CD4-positive, alpha-beta T cell (primary cell): ENCODE measurements at places on chromosomes 7 and 10.
A peak's percentile ranks its signal among the peaks of the same experiment; 100 is the strongest.

- DNase-seq = peak; percentile 6
Measured at GRCh38 chr7:115368998-115369397, 447.1 kb downstream of the MDFIC start.

- DNase-seq = no peak
Measured at GRCh38 chr7:80235334-80235733, 100.7 kb downstream of the GNAI1 start.

DNA sequence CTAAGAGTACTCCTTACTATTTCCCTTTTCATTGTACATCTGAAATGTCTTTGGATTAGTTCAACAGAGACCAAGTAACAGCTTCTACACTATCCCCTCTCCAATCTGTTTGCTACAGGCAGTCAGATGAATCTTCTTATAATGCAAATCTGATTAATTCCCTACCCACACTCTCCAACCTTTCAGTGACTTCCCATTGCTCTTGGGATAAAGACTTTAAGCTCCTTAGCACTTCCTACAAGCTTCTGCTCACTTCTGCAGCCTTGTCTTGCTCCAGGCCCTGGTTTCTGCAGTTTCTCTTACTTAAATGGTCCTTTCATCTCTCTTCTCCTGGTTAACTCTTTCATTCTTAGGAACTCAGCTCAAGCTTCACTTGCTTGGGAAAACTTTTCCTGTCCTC, 65.2 kb upstream of the FEZF1 start:
- DNase-seq = no peak

DNA sequence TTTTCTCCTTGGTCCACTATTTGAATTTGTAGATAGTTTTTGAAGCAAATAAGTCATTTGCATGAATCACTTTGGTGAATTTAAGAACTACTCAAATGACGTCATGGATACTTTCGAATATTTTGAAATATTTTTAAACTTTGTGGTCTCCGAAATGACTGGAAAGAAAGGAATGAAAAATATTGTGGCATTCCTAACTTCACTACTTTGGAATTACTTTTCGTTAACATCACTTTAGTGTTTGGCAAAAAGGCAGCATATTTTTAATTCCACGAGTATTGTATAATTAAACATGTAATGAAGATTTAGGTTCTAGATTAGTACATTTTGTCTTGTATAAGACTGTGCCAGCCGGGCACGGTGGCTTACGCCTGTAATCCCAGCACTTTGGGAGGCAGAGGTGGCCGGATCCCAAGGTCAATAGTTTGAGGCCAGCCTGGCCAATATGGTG, 35.3 kb upstream of the ZRANB1 start:
- DNase-seq = no peak

- no peak for DNase-seq
Measured at GRCh38 chr7:46492466-46492865, 571.4 kb upstream of the IGFBP3 start.

- no peak for DNase-seq
Measured at GRCh38 chr10:57468894-57469432, 798.7 kb downstream of the IPMK start.

DNA sequence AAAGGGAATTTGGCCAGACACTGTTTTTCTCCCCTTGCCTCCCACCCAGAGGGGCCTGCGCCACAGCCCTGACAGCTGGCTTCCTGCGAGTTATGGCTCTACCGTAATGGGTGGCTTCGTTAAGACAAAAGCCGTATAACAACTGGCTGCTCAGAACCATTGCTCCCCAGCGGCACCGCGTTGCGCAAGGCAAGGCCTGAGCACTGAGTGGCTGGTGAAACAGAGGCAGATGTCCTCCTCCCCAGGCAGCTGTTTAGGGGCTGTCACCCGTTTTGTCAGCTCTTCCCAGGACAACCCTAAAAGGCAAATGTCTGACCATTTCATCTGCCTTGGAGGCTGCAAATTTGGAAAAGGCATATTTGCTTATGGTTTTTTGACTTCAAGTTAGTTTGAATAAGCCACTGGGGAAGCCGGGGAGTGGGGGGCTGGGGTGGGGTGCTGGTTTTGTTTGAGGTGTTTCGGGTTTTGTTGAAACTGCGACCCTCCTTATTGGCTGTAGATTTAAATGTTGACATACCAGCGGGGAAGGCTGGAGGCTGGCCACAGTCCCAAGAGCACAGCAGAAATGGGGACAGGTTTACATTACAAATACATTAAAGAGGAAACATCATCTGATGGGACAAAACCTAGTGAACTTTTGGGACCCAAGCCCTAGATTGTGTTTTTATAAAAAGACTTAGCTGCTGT, 681 bp upstream of the SPOCK2 start:
- peak; percentile 41 for DNase-seq

DNA sequence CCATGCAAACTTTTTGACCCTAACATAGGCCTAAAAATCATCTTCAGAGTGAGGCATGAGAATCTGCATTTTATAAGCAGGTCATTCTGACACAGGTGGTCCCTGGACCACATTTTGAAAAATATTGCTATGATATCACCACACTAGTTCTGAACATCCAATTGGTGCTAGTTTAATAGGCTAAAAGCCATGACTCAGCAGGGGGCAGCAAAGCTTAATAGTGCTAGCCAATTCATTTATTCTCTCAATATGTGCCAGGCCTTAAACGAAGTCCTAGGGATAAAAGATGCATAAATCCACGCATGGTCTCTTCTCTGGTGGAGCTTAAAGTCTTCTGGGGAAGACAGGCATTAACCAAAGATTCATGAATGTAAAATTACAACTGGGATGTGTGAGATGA, 10.2 kb upstream of the SLC25A28 start:
- DNase-seq = peak; percentile 19

DNA sequence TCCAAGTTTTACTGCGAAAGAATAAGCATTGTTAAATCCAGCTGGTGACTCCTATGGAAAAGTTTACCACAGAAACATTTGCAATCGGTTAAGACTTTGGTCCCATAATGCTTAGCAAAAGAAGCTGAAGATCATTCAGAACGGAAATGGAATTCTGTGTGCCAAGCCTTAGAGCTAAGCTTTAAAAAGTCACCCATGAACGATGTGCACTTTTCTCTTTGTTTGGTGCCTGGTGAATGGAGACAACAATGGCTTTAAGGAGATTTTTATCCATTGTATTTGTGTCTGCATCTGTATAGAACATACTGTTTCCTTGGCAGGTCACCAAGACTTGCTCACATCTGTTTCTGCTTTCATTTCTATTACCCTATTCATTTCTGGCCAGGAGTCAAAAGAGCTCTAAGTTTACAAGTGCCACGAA, 26.3 kb upstream of the COL1A2 start:
- DNase-seq = no peak

- no peak for DNase-seq
Measured at GRCh38 chr7:103073989-103074518, 542 bp downstream of the FBXL13 start.

DNA sequence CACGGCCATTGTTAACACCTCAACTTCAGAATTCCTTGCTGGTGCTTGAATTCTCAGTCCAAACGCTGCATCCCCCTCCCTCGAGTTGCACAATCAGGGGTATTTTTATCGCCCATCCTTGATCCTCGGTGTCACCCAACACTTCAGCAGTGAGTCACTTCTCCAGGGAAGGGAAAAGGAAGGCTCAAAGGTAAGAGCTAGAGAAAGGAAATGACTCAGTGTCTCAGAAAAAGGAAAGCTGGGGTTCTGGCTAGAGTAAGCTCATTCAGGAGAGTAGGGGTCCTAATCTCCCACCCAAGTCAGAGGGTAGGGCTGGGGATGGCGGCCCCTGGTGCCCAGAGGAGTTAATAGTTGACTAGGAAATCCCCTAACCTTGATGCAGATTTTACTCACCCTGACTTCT, 39.8 kb upstream of the TRIM8 start:
- DNase-seq = no peak

DNA sequence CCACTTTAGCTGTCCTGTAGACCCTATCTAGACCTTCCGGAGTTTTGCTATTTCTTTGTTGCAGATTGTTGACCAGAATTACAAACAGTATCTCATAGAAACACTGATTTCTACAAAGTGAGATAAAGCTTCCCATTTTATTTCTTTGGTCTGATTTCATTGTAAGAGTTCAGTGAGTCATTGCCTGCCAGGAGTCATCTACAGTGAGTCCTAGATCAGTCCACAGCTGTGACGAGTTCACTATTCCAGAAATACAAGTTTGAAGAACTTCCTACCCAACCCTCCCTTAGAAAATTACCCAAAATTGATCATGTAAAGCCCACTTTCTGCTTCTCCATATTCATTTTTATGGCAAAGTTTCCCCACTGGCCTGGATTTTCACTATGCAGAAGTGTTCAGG, 905.5 kb downstream of the CNTNAP2 start:
- no peak for DNase-seq

DNA sequence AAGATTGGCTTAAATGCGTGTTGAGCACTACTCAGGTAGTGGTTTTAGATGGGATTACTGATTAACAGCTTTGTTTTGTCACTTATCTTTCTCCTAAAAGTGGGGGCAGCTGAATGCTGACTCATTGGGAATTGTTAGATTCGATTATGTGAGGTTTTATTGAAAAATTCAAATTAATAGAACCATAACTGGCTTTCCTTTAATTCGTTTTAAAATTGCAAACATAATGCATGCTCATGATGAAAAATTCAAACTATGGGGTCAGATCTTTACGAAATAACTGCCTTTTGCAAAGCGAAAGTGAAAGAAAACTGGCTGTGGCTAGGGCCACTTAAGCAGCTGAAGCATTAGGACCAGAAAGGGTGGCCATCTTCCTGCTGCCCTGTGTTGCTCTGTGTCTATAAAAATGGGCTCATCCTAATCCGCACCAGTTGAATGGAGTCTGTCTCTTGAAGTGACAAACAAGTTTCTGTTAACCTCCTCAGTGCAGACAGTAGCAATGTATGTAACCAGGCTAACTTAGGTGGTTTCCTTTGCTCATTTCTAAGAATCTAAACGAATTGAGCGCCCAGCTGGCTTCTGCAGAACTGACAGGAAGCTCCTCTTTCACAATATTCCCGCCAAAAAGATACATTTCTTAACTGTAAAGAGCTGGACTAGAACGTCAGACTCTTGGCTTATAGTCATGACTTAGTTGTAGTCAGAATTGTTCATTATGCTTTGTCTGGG, 27.8 kb downstream of the DENND10 start:
- DNase-seq = peak; percentile 3

DNA sequence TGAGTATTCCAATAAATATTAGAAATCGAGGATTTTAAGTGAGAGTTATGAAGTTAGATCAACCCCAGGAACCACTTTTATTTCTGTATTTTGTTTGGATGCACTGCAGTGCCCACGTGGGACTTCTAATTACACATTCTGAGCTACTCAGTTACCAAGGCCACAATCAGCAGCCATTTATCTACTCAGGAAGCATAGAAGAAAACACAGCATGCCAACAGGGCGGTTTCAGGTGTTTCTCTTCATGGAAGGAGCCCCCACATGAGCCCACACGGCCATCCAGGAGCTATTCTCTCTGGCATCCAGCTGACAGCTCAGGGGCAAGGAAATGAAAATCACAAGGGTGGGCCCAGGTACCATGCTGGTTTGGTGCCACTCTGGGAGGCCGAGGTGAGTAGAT, 266.5 kb upstream of the MKLN1 start:
- no peak for DNase-seq

DNA sequence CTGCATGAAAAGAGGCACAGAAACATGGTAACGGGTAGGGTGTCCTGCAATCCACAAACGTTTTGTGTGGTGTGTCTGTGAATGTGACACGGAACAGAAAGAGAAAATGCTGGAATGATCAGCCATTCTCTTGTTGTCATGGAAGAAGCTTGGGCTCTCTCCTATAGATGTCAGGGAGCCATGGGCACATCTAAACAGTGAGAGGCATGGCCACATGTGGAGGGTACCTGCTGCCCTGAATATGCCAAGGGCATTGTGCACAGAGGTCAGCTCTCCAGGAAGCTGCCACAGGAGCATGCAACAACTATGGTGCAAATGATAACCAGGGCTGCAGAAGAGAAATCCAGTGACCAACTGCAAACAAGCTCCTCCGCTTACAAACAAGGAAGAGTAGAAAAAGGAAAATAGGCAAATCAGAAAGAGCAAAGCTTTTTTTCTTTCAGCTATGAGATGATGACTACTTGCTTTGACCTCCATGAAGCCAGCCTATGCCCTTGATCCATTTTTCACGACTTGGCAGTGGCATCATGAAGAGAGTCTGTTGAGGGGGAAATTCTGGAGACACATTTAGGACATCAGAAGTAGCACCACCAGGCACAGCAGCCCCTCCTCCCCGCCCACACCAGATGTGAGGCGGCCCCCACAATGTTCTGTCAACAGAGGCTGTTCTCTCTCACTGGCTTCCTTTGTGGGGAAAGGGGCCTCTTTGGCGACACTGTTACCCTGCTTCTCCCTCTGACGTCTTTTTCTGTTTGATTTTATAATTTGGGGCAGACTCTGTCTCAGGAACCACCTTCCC, 4.8 kb upstream of the PDE1C start:
- DNase-seq = no peak

GRCh38 chr7:43242628-43243255, 130.3 kb downstream of the HECW1 start:
- DNase-seq = no peak

DNA sequence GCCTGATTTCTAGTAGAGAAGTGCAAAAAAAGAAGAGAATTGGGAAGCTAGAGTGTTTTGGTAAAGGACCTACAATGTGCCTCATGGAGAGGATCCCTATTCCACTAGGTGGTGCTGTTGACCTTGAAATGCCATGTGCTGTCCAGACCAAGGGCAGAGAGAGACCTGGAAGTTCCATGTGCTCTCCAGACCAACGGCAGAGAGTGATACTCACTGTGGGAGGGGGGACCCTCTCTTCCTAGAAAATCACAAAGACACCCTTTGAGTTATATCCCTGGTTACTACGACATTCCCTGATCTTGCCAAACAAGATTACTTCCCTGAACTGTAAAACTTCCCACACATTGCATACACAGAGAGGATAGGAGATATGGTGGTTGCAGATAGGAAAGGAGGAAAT, 212.7 kb upstream of the ZNF804B start:
- DNase-seq = no peak

DNA sequence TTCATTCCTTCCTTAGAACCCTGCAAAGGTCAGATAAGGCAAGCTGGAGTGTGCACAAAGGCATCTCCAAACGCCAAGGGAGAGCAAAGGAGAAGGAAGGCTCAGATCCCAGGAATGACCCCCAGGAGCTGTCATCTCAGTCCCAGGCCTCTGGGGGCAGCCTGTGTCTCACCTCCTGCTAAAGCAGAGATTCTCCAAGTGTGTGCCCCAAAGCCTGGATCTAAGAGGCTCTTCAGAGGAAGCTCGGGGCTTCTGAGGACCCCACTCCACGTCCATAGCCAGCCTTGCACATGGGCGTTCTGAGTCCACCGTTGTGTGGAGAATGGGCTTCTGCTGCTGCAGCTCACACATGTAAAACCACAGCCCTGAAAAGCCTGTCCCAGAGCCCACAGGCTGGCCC, 5.1 kb upstream of the GRID1 start:
- DNase-seq = no peak
